ENCODE measurements at places on chromosomes 6 and 20.

GRCh38 chr6:64985726-64986125 is 721.3 kb downstream of the EYS start:
- no peak for DNase-seq

- DNase-seq, result peak; percentile 23
Measured at GRCh38 chr20:39259010-39259803, 297.1 kb downstream of the DHX35 start.

DNA sequence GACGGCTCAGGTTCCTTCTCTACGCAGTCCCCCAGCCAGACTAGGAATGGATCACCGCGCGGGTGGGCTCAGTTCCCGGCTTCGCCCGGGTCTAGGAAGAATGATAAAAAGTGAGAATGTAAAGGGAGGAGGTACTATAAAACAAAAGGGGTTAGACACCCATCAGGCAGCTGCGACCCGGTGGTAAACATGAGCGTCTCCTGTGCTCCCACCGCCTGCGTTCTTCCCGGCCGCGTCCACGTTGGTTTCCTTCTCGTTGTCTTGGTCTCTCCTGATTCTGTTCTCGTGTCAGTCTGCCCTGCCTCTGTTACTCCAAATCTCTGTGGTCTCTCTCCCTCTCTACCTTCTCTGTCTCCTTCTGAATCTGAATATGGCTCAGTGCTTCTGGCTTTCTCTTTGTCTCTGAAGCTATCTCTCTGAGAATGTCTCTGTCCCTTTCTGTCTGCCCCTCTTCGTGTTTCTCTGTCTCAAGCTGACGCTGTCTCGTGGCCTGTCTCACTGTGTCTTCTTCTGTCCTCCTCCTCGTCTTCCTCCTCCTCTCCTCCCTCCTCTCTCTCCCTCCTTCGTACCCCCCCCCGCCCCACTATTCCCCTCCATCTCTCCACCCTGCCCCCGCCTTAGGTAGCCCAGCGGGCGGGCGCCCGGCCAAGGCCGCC is 41.6 kb upstream of the FOXP4 start:
- no peak for DNase-seq

DNA sequence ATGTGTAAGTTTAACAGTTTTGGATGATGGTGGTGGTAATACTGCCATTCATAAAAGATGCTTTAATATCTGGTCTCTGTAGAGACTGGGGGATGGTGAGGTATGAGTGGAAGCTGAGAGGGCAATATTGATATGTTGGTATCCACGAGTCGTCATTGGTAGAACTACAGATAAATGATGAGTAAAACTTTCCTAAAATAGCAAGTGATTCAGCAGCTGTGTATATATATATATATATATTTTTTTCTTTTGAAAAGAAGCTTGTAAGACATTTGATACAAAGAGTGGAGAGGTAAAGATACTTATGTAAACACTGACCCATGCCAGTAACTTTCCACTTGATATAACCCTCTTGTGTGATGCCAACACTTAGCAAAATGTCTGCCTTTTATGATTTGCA is 41.7 kb upstream of the CITED2 start:
- no peak for DNase-seq

GRCh38 chr6:156250593-156250992 is 526.6 kb upstream of the ARID1B start:
- no peak for DNase-seq

GRCh38 chr20:32112841-32113240 is 3.3 kb downstream of the TM9SF4 start:
- DNase-seq, result no peak

GRCh38 chr20:20772497-20773085 is 60.1 kb upstream of the RALGAPA2 start:
- DNase-seq, result no peak

All from NCI-H2227 treated with DMSO at 0.1 percent for 48 hours (cell line).